ENCODE measurements at places on chromosomes 12 and 14.

DNA sequence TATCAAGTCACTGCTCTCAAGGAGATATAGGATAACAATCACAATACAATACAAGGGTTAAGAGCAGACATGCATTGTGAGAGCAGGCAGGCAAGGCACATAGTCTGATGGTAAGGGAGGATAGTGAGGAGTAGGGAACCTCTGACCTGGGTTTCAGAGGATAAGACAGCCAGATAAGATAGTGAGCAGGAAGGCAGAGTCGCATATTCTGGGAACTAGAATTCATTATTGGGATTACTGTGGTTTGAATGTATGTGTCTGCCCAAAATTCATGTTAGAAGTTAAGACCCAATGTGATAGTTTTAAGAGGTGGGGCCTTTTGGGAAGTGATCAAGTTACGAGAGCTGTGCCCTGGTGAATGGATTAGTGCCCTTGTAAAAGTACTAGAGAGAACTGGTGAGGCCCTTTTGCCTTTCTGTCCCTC, 14.4 kb upstream of the ATF1 start:
- no peak for DNase-seq

DNA sequence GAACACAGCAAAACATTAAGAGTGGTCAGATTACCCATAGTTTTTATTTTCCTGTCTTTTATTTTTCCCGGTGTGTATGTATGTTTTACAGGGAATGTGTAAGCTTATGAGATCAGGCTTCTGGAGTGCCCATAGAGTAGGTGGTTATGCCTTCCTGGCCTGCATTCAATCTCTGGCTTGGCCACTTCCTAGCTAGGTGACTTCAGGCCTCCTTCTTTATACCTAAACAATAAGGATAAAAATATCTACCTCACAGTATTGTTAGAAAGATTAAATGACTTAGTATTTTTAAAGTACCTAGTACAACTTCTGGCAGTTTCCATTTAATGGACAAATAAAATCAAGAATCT, 42.4 kb downstream of the ITPR2 start:
- no peak for DNase-seq

GRCh38 chr12:65449400-65449799, 170.9 kb downstream of the MSRB3 start:
- DNase-seq, result no peak

DNA sequence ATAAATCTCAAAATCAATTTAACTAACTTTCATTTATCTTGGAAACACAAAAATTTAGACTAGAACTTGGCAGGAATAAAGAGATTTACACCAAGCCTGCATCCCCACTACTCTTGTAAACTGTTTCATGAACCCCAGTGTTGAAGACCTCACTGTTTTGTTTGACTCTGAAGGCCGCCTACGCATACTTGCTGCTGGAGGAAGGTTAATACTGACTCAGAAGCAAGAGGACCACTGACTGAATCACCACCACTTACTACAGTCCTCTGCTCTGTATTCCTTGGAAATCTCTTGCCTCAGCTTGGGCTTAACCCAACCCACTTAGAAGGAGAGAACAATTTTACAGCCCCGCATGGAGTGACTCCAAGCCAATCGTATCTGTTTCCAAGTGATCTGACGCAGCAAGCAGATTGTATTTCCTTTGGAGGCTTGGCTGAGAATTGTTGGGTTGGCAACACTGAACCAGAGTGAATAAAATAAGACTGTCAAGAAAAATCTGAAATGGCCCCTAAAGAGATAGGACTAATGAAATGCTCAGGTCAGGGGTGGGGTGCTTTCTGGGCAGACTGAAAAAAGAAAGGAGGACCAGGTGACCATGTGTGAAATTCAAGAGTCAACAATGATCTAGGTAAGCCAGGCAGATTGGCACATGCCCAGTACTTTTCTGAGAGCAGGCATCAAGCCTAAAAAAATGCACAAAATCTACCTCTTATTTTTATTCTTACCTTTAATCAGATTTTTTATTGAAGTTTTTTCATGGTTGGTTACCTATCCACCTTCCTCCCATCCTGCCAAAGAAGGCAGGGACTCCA, 248.6 kb downstream of the ZFP36L1 start:
- no peak for DNase-seq

- no peak for DNase-seq
Observed at GRCh38 chr14:53621433-53621832, 335.2 kb downstream of the BMP4 start.

DNA sequence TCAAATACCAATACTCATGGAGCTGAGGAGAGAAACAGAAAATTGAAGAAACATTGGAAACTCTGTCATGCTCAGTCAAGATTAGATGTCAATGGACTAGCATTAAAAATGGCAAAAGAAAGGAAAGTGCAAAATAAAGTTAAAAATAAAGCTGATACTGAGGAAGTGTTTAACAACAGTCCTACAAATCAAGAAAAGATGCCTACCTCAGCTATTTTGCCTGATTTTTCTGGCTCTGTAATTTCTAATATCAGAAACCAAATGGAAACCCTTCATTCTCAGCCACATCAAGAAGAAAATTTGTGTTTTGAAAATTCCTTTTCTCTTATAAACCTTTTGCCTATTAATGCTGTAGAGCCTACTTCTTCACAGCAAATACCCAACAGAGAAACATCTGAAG, 40.5 kb downstream of the METTL25 start:
- no peak for DNase-seq

DNA sequence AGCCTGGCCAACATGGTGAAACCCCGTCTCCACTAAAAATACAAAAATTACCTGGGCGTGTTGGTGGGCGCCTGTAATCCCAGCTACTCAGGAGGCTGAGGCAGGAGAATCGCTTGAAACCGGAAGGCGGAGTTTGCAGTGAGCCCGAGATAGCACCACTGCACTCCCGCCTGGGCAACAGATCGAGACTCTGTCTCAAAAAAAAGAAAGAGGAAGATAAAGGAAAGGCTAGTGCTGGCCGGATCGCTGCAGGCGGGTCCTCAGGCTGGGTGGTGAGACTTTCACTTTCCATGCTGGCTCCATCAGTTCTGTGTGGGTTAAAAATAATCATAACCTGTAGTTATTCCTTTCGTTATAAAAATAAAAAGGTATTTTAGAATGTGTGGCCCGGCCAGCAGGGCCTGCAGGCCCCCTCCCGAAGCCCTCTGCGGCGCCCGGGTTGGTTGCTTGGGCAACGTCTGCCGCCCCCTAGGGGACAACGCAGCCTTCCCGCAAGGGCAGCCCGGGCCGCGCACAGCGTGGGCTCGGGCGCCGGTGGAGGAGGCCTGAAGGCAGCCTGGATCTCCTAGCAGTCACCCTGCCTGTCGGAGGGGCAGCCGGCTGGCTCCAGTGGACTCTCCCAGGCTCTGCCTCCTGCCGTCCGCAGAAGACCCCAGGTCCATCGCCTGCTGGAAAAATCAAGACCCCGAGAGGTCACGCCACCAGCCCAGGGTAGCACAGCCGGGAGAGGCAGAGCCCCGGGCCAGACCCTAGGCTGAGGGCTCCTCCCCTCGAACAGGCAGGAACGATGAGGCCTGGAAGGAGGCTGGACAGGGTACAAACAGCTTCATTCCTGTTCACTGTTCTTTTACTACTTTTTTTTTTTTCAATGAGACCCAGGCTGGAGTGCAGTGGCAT, 5.0 kb upstream of the SLC25A47 start:
- DNase-seq, result no peak

GRCh38 chr12:99493197-99493596, 154.4 kb upstream of the GARIN6 start:
- DNase-seq, result no peak

GRCh38 chr12:45429831-45430230, 213.9 kb downstream of the ANO6 start:
- DNase-seq, result no peak

GRCh38 chr12:49253033-49253623, 11.8 kb upstream of the TUBA1C start:
- DNase-seq, result no peak

DNA sequence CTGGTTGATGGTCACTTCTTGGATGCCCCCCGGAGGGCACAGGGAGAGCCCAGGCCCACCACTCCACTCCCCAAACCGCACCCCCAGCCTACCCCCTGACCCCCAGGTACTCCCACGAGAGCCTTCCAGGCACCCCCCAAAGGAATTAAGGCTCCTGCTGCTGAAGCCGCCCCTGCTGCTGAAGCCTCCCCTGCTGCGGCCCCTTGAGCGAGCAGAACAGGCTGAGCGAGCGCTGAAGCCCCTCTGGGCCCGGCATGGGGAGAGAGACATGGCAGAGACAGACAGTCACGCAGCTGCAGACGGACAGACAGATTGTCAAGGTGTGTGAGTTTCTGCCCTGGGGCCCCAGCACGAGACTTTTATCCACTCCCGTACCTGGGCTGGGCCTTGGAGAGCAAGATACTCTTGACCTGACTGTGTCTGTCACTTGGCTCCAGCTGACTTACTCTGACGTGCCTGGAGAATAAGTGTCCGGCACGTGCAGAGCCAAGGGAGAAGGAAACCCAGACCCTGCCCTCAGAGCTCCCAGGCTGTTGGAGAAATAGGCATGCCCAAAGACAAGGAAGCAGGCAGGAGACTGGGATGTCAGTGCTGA, at the start of gene KRT78:
Gene KRT78, minus strand, starts transcription at position 334 of the 595 bp plus-strand sequence. Its CDS starts 64 bp downstream, at position 270.
- no peak for DNase-seq

GRCh38 chr12:43914923-43915468, 79.1 kb downstream of the TMEM117 start:
- DNase-seq, result no peak

- DNase-seq, result no peak
Observed at GRCh38 chr14:20830831-20831230, 28.2 kb upstream of the RNASE1 start.

- no peak for DNase-seq
Observed at GRCh38 chr12:56222531-56222895, 791 bp upstream of the RNF41 start.

GRCh38 chr14:93729993-93730392, 58.3 kb downstream of the PRIMA1 start:
- DNase-seq, result no peak

DNA sequence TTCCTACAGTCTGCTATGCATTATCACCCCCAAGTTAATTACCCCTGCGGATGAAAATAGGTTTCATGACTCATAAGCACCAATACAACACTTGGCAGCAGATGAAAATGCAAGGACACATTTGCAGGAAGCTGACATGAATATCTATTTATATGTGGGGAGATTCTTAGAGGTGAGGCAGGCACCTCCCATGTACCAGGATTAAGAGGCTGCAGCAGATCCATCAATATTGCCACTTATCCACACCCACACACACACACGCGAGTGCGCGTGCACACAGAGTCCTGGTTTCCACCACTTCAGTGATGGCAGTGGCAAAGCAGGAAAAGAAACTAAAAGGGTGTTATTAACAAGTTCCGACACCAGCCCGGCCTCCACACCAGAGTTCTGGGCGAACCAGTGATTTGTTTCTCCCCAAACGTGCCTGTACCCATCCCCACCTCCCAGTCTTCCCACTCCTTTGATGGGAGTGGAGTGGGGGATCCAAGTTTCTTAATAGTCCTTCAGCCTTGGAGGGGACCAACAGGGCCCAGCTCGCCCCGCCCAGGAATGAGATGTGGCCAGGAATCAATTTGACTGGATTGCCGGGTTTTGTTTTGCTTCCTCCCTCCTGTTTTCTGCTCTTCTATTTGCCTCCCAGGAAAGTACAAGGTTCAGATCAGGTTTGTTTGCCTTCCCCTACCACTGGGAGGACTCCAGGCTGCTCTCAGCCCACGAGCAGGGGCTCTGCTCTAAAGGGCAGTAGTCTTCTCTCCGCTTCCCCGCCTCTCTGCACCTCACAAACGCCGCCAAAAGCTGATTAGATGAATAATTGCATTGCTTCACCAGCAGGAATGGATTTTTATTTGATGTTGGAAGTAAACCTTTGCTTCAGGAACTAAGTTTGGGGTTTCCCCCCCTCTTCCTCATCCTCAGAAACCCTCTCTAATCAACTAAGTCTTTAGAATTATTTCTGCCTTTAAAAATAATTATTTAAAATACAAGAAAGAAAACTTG, 5.2 kb downstream of the IRF2BPL start:
- DNase-seq, result no peak

- peak; percentile 31 for DNase-seq
Observed at GRCh38 chr12:131895640-131896079, 1.2 kb downstream of the ULK1 start.

DNA sequence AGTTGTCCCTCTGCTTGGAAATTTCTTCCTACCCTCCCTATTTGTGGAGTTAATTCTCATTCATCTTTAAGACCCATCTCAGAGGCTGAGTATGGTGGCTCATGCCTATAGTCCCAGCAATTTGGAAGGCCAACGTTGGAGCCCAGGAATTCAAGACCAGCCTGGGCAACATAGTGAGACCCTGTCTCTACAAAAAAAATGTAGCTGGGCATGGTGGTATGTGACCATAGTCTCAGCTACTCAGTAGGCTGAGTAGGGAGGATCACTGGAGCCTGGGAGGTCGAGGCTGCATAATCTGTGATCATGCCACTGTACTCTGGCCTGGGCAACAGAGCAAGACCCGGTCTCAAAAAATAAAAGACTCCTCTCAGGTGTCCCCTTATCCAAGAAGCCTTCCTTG, 125.1 kb downstream of the SUDS3 start:
- DNase-seq, result no peak

GRCh38 chr14:74290415-74290814, 12.3 kb downstream of the ABCD4 start:
- no peak for DNase-seq

GRCh38 chr14:94374749-94375260, 13.6 kb downstream of the SERPINA1 start:
- DNase-seq, result no peak

DNA sequence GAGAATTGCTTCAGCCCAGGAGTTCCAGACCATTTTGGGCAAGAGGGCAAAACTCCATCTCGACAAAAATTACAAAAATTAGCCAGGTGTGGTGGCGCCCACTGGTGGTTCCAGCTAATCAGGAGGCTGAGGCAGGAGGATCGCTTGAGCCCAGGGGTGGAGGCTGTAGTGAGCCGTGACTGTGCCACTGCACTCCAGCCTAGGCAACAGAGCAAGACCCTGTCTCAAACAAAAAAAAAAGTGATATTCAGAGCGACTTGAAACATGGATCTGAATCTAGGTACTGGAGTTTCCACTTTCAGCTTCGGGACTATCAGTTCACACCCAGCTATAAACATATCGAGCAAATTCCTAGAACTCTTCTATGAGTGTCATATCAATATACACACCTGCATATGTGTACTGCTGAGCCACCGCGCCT, 16.3 kb upstream of the RNF34 start:
- no peak for DNase-seq

DNA sequence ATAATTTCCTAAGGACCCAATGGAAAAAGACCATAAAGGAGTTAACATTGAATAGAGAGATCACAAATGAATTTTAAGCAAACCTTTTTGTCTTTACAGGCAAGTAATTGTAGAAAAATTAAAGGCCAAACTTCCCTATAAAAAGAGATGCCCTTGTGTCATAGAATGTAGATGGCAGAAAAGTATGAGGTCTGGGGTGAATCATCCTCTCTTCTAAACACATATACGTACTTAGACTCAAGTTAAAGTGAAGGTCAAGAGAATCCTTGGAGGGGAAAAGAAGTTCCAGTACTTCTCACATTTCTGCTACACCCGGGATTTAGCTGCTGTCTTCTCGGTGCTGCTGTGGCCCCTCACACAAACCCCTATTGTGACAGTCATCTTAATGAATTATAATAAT, 116.2 kb upstream of the ARID2 start:
- DNase-seq, result no peak
